ENCODE measurements at places on chromosomes 1 and 21.

DNA sequence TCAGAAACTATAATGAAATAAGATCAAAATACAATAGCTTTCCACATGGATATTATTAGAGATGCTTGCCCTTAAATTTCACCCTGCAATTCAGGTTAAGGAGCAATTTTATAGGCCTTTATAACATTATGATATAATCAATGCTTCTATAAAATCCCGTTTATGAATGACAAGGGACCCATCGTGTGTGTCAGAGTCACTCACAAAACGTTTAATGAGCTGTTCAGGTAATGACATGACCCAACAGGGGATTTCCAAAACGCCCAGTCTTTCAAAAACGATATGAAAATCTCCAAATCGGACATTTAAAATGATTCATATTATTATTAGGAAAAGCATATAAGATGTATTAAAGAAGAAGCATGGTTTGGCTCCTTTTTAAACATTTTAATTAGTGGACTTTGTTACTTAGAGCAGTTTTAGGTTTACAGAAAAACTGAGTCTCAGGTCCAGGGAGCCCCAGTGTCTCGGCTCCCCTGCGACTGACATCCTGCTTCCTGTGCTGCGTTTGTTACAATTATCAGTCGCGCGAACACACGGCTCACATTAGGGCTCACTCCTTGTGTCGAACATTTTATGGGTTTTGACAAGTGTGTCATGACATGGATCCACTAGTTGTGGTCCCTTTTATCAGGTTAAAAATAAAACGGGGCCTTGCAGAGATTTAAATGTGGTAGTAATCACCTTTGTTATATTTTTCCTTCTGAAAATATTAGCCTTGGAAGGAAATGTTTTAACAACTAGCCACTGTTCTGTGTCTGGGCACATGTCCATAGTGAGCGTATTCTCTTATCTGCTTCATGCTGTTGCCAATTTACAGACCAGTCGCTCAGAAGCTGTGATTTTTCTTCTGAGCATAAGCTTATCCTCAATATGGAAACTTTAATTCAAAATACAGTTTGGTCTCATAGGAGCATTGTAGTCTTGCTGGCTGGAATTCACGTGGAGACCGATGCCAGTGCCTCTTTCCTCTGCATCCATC lies 52.0 kb upstream of the POFUT2 start:
- DNase-seq: no peak

- no peak for DNase-seq
Observed at GRCh38 chr1:70361727-70362398, 7.3 kb upstream of the ANKRD13C start.

DNA sequence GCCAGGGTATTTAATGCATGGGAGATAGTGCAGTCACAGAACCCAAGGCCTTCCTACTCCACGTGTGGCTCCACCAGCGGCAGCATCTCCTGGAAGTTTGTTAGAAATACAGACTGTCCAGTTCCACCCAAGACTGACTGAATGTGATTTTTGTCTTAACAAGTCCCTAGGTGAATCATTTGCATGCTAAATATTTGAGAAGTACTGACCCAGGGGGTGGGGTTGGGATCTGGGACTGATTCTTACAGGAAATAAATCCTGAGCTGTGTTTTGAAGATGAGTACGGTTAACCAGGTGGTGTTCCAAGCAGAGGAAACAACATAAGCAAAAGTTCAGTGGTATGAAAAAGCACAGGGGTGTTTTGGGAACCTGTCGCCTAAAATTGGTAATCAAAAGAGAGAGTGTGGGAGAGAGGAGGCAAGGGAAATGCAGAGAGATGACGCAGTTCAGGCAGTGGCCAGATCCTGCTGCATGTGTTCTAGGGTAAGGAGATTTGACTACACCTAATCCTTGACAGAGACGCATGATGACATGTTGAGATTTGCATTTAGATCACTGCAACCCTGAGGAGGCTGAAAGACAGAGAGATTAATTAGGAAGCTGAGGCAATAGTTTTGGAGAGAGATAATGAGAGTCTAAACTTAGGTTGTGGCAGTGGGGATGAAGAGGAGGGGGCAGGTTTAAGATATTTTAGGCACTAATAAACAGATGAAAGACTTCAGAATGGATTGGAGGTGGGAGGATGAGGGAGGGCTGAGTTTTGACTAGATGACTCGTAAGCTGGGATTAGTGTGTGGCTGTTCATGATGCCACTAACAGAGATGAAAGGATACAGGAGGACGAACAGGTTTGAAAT lies 3.7 kb upstream of the ZNF326 start:
- DNase-seq: no peak

DNA sequence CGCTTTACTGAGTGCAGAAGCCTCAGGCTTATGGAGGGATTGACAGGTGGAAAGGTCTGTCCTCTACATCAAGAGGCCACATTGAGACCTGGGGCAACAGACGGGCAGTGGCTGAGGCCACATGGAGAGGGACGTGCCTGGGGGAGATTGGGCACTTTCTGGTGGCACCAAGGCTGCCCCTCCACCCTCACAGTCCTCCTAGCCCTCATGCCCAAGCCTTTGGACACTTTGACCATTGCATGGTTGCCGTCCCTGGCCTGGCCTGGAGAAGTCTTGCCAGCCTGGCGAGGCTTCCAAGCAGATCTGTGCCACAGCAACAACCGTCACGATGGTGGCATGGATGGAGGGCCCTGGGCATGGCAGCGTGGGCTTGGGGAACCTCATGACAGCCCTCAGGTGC lies 192.1 kb upstream of the VAMP3 start:
- DNase-seq: no peak

DNA sequence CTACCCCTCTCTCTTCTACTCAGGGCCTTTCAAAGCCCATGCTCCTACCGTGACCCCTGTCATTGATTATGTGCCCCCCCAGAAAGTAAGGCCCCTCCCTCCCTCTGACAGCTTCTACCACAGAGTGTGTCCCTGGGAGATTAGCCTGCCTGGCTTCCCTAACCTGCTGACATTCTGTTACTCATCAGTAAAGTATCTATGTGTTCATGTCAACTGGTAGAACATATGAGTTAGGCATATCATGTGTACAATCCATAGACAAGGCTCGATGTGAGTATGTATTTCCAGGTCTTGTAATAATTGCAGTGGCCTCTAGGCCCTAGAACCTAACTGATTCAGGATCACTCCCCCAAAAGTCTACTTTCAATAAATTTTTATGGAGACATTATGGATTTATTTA lies 120.0 kb downstream of the GIPC2 start:
- no peak for DNase-seq

GRCh38 chr1:54980528-54981241 lies at the start of gene TMEM61:
Gene TMEM61, plus strand, starts transcription at chr1:54980628. Its CDS starts 438 bp downstream, at chr1:54981066.
- no peak for DNase-seq

DNA sequence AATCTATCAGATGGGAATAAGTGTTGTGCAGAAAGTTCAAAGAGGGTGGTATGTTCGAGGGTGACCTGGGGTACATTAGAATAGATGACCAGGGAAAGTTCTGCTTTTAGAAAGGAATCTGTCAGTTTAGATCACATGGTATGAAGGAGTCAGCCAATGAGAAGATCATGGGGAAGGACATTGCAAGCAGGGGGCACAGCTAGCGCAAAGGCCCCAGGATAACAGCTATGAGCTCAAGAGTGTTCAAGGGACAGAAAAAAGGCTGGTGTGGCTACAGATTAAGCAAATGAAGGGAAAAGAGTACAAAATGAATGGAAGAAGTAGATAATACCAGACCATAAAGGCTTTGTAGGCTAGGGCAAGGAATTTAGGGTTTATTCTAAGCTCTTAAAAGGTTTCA lies 8.6 kb downstream of the LEPR start:
- DNase-seq: peak; percentile 5

GRCh38 chr21:17602874-17603273 lies 9.8 kb downstream of the BTG3 start:
- no peak for DNase-seq

- no peak for DNase-seq
Observed at GRCh38 chr1:177281901-177282300, 111.1 kb downstream of the BRINP2 start.

DNA sequence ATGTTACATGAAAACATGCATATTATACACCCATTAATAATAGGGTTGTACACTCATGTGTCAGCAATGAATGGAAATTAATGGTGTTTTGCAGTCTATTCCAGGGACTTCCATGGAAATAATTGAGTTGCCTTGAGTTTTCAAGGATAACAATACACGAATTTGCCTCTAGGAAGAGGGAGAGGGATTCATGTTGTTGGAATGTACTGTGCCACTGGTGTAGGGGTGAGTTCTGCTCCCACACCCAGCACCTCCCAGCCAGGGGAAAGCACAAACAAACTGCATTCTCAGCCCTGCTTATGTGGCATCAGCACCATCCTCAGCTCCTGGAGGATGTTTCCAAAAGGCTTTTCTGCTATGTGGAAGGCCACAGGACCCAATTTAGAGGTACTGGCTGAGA lies 57.8 kb downstream of the BCAR3 start:
- DNase-seq: no peak

GRCh38 chr1:95230768-95231191 lies 3.2 kb upstream of the RWDD3 start:
- DNase-seq: no peak

DNA sequence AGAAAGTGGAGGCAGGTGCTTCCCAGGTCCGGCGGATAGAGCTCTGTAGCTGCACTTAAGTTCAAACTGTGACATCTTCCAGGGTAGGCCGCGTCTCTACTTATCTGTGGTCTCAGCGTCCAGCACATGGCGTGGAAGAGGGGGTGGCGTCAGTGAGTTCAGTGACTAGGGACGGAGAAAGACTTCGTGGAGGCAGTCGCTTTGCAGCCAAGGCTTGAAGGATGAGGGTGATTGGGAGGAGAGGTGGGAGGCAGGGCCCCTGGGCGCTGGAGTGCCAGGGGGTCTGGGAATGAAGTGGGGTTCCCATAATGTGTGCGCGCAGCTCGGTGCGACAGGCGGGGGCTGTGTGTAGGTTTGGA lies 444 bp upstream of the AGO1 start:
- DNase-seq: no peak

GRCh38 chr1:218345673-218346390 lies 696 bp downstream of the TGFB2 start:
- peak; percentile 43 for DNase-seq

DNA sequence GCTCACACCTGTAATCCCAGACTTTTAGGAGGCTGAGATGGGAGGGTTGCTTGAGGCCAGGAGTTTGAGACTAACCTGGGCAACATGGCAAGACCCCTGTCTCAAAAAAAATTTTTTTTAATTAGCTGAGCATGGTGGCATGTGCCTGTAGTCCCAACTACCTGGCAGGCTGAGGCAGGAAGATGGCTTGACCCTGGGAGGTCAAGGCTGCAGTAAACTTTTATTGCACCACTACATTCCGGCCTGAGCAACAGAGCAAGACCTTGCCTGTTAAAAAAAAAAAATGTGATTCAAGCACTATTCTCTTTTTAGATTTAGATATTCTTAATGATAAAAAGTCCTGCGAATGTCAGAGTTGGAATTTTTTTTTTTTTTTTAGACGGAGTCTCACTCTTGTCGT lies 102.5 kb upstream of the L1TD1 start:
- DNase-seq: no peak

DNA sequence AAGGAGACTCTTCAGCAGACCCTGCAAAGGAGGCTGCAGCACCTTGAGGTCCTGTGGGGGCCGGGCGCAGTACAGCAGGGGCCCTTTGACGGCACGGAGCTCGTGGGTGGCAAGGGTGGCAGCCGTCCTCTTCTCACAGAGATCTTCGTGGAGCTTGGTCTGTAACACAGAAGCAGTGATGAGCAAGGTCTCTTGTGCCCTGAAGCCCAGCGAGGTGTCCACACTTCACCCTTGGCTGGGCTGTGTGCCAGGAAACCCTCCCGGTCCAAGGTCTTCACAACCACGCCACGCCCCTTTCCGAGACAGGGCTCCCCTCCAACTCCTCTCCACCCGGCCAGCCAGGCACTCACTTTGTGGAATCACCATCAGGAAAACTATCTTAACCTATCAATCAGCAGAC lies 11.3 kb downstream of the LRRC47 start:
- no peak for DNase-seq

- DNase-seq: no peak
Observed at GRCh38 chr1:40625076-40625475, 40.4 kb downstream of the RIMS3 start.

- no peak for DNase-seq
Observed at GRCh38 chr1:66644331-66644730, 107.9 kb upstream of the DYNLT5 start.

DNA sequence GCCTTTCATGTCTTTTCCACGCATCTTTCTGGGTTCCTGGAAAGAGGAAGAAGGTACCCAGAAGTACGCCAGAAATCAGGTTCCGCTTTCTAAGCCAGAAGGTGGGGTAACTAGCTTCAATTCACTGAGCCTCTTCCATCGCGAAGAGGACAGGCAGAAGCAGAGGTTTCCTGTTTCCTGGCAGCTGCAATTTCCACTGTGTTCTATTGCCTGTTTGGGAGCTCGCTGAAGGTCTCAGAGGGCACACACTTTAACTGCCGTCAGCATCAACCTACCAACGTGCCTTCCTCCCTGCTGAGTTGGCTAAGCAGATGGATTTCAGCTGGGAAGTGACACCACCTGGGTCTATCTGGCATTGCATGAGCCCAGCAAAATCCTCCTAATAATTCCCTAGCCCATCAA lies 10.0 kb downstream of the NCF2 start:
- DNase-seq: peak; percentile 99

- DNase-seq: no peak
Observed at GRCh38 chr1:175862408-175862807, 119.0 kb upstream of the TNR start.

DNA sequence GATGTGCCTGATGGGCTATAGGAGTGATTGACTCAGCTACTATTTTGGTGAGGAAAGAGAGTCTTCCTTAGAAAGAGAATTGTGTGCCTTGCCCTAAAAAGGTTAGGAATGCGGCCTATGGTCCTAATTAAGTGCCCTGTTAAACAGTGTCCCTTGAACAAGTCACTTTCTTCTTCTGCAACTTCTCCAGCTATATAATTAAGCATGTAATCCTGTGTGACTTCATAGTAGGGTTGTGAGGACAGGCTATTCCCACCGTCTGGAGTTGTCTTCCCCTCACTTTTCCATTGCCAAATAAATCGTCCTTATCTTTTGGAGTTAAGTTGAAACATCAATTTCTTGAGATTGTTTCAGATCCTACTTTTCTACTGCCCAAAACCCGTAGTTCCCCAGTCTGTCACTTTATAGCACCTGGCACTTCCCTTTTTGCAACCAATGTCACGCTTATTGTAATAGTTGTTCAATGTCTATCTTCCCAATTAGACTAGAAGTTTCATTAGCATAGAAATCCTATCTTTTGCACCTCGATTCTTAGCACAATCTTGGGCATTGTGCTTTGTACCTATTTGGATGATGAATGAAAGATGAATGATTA lies 27.6 kb upstream of the SLC16A1 start:
- DNase-seq: peak; percentile 74

GRCh38 chr1:10782491-10783244 lies 13.8 kb downstream of the CASZ1 start:
- no peak for DNase-seq

GRCh38 chr1:58839846-58840835 lies 56.3 kb upstream of the JUN start:
- DNase-seq: no peak

GRCh38 chr21:39107739-39108138 lies 75.5 kb downstream of the PSMG1 start:
- no peak for DNase-seq

All from MV-4-11 (cell line).